ENCODE measurements at places on chromosomes 1 and 21. TPM values are rescaled to one million over a fixed set of nuclear protein-coding genes. Genes with fewer than 3 reads are reported as not detected.

GRCh38 chr1:54263601-54264226, 63.7 kb downstream of the MRPL37 start:
- no peak for DNase-seq

VAV3 gene
- 2.0 TPM for total RNA-seq

DNA sequence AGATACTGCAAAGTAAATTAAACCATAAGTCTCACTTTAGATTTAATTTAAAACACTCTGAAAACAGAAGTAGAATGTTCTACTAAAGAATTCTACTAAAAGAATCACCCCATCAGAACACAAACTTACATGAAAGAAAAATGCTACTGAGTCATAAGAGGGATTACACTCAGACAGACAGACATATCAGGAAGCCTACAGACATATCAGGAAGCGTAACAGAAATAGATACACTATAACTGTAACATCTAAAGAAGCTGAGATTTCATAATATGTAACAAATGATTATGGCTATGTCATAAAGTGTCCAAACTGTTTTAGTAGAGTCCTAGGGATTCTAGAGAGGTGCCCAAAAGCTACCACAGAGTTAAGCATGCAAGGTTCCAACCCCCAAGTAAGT, 23.9 kb downstream of the FOXJ3 start:
- DNase-seq, result no peak

DNA sequence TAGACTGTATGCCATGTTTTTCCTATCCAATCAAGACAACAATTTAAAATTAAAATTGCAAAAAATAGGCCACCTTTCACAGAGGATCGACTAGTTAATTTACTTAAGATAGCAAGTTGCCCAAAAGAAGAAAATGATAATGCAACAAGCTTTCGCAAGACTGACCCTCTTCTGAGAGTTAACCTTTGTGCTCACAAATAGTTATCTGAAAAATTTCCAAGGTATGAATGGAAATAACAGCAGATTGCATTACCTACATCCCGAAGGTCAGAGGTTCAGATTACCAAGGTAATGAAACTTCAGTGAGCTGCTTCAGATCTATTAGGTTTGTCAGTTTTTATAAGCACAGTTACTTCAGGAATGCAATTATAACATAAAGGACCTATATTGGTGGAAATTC, 298.0 kb downstream of the KCTD3 start:
- DNase-seq, result no peak

DNA sequence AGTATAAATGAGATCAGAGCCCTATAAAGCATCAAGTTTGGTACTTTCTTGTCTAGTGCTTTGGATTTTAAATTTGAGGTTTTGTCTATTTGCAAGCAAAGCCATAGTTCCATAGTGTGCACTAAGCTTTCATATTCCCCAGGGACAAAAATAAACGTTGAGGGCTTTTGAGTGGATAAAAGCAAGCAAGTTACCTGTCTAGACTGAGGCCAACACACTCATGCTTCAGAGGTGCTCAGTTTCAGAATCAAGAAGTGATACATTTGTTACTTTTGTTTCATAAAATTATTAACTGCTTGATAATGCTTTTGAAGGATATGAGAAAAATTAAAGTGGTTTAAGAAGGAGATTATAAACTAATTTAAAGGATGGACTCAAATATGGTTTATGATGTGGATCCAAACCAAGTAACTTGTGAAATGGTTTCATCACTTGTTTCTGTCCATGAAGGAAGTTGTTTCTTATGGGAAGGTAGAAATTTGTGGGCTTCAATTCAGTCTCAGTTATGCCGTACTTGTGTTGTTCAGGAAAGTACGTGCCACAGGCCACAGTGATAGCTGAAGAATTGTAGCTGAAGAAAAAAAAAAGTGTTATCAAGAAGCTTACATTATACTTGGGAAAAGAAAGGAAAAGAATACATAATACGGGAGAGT, 71.2 kb downstream of the CHRM3 start:
- no peak for DNase-seq

- DNase-seq, result no peak
Measured at GRCh38 chr1:200034761-200035396, 7.4 kb downstream of the NR5A2 start.

FCRL1 gene
- not detected for total RNA-seq

HSPB7 gene
- 1,229 TPM for total RNA-seq

POU3F1 gene
- not detected for total RNA-seq

DNA sequence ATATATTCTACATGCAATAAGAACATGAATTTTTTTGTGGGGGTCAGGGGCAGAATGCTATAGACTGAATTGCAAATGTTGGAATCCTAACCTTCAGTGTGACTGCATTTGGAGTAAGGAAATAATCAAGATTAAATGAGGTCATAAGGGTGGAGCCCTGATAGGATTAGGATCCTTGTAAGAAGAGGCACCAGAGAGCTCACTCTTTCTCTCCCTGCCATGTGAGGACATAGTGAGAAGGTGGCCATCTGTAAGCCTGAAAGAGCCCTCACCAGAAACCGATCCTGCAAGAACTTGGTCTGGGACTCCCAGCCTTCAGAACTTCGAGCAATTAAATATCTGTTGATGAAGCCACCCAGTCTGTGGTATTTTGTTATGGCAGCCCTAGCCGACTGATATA, 70.3 kb upstream of the SOX13 start:
- DNase-seq, result no peak

DNA sequence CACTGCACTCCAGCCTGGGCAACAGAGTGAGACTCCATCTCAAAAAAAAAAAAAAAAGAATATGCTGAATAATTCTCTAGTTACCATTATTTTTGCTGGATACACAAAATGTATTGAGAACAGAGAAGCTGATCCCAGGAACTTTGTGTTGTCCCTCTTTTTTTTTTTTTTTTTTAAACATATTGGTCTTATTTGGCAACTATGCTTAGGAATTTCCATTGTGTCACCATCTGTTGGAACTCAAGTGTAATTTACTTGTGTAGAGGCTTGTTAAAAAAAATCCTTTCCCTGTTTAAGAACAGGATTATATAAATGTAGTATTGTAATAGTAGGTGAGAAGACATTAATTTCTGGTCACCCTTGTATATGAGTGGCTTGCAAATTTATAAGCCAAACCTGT, 28.6 kb downstream of the CAMSAP2 start:
- DNase-seq, result no peak

GRCh38 chr1:234755449-234755863, 145.5 kb upstream of the IRF2BP2 start:
- peak; percentile 97 for DNase-seq

IRF2BP2 gene
- 74.5 TPM for total RNA-seq

DNA sequence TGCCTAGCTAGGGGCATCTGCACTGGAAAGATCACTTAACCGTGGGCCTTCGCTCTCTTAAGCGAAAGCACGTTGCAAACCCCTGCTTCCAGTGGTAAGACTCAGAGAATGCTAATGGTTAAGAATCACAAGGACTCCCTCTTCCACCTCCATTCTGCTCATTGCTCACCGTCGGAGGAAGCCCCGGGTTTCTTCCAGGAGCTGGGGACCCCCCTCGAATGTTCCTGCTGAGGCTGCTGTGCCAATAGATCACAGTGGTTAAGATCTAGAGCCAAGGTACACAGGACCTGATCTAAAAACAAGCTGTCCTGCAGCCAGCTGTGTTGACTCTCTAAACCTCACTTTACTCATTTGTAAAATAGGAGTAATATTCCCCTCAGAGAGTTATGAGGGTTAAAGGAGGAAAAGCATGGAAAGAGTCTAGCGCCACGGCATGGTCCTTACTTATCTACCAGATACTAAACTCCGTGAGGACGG, 765 bp downstream of the VAMP3 start:
- DNase-seq, result no peak

LHX8 gene
- total RNA-seq, result not detected

- no peak for DNase-seq
Measured at GRCh38 chr1:209397910-209398309, 185.6 kb upstream of the CAMK1G start.

GJB3 gene
- total RNA-seq, result not detected

- DNase-seq, result no peak
Measured at GRCh38 chr1:44631333-44631646, 43.0 kb downstream of the TMEM53 start.

CFAP74 gene
- total RNA-seq, result not detected

- DNase-seq, result no peak
Measured at GRCh38 chr1:6347641-6348487, 45.7 kb downstream of the ACOT7 start.

DNA sequence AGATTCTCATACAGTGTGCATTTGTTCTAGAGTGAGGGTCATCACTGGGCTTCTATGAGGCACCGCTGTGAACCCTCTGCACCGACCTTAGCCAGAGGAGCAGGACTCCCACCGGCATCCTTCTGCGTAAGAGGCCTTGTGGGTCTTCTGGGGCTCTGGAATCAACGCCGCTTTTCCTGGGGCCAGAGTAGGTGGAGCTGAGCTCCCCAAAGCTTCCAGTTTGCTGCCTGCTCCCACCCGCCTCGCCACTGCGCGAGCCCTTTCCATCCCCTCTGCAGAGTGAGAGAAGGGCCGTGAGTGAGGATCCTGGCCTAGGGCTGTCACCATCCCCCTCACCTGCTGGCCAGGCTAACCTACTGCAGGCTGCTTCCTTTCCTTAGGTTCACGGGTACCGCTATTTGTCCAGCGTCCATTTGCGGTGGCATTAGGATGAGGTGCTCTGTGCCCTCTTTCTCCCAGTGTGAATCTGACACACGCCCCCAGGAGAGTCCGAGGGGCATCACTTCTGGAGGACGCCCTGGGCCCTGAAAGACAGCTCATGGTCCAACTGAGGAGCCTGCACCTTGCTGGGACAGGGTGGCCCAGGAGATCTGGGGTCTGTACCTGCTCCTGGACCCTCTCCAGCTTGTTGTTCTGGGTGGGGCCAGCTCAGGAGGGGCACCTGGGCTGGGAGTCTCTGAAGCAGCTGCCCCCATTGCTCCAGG, 36.2 kb downstream of the UMODL1 start:
- DNase-seq, result no peak

- DNase-seq, result no peak
Measured at GRCh38 chr1:170776252-170776651, 112.3 kb downstream of the PRRX1 start.

GRCh38 chr1:202061055-202061454, 50.7 kb downstream of the ELF3 start:
- DNase-seq, result no peak

DNA sequence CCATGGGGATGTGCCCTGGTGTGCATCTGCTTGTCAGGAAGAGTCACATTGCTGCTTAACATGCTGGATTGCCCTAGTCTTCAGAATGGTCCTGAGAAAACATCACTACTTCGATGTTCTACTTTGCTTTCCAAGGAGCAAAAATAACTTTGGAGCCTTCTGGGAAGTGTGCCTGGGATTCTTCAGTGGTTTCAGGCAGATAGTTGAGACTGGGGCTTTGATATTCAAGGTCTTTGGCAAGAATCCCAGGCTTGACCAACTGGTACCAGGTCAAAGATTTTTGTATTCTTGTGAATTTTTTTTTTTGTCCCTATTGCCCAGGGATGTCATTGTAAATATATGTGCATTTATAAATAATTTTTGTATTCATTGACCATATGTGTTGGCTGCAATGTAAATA, 51.4 kb downstream of the LRIG2 start:
- no peak for DNase-seq

GRCh38 chr21:38241029-38241740, 15.6 kb upstream of the KCNJ15 start:
- DNase-seq, result no peak

FH gene
- 104 TPM for total RNA-seq

GRCh38 chr1:231629132-231629531, 2.5 kb downstream of the DISC1 start:
- peak; percentile 82 for DNase-seq

- DNase-seq, result no peak
Measured at GRCh38 chr1:218205721-218206120, 79.4 kb upstream of the RRP15 start.

HFM1 gene
- total RNA-seq, result 3.0 TPM

DNA sequence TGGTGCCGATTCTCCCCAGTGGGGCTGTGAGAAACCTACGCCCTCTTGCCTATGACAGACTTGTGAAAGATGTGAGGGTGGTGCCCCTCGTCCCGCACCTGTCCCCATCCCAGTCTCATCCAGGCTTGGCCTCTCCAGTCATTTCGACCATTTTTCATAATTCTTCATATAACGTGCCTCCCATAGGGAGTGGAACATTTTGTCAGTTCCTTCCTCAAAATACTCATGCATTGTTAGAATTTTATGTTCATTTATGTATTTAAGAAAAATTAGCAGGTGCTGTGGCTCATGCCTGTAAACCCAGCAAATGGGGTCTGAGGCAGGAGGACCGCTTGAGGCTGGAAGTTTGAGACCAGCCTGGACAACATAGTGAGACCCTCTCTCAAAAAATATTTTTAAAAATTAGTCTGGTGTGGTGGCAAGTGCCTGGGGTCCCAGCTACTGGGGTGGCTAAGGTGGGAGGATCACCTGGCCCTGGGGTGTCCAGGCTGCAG, 19.7 kb upstream of the SMPDL3B start:
- DNase-seq, result no peak

DNA sequence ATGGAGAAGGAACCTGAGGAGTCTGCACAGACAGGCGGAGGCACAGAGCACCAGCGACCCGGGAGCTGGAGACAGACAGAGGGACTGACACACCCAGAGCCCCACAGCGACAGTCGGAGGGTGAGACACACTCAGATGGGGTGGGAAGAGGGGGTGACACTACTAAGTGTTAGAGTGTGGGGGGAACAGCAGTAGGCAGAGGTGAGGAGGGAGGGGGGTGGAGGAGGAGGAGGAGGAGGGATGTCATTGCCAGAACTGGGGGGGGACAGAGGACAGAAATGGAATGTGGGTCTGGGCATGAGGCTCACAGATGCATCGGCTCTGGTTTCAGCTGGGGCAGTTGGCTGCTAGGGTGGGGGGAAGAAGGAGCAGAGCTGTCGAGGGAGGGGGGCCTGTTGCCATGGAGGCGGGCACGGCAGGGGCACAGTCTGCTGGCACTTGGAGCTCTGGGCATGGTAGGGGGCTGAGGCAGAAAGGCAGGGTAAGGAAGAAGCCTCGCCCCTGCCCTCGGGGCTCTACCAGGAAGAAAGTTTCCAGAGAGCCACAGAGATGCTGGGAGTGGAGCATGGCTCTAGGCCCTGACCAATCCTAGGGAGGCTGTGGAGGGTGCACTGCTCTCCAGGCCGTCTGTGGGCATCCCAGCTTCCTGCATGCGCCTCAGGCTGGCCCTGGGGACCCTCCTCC, 37.3 kb downstream of the AHDC1 start:
- no peak for DNase-seq

All from right atrium auricular region (tissue), 2 donors.